ENCODE measurements at places on chromosomes 2 and 18.

- DNase-seq = no peak
These were observed 106.8 kb downstream of the CYP26B1 start for GRCh38 chr2:72040629-72041571.

DNA sequence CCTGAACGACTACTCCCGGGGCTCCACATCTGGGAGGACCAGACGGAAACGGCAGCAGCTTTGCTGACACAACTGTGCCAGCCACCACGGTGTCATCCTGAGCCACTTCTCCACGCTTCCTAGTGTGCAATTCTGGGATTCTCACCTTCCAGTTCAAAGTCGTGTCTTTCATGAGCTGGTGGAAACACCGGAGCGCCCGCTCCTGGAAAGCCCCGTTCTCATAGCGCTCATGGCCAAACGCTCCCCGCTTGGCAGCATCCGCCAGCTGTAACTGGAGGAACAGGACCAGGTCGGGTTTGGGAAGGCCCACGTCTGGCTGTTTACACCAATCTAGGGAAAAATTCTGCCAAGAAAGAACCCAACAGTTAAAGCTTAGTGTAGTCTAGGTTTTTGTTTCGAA lies 8.3 kb downstream of the DTYMK start:
- no peak for DNase-seq

GRCh38 chr2:179983250-179983932 lies 23.7 kb downstream of the CWC22 start:
- no peak for DNase-seq

DNA sequence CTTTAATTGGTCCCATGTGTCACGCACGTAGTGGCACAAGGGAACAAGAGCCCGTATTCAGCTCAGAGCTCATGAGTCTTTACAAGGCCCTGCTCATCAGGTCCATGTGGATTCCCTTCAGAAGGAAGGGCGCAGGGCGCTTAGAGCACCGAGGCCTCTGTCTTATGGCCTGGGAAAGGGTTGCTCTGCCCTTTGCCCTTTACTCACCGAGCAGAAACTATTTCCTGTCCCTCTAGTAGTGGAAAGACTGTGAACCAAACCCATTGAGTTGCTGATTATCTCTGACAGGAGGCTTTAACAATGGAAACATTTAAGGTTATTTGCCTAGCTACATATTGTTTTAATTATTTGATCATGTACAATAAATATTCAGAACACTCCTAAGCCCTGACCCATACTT lies 102.0 kb upstream of the ACAA2 start:
- no peak for DNase-seq

GRCh38 chr18:567122-567521 lies 13.1 kb upstream of the CETN1 start:
- no peak for DNase-seq

GRCh38 chr2:164719996-164720941 lies 99.0 kb upstream of the GRB14 start:
- no peak for DNase-seq

- DNase-seq = no peak
These were observed 44.0 kb upstream of the CD28 start for GRCh38 chr2:203662487-203662886.

GRCh38 chr2:48900321-48901014 lies 144.9 kb upstream of the LHCGR start:
- DNase-seq = no peak

GRCh38 chr2:134336921-134337320 lies 83.0 kb downstream of the MGAT5 start:
- DNase-seq = no peak

- no peak for DNase-seq
These were observed 49.7 kb upstream of the TFCP2L1 start for GRCh38 chr2:121334581-121335293.

GRCh38 chr2:215967590-215968378 lies 45.6 kb downstream of the MREG start:
- DNase-seq = no peak

GRCh38 chr2:224278531-224278930 lies 123.4 kb downstream of the FAM124B start:
- DNase-seq = no peak

GRCh38 chr2:69065735-69066336 lies 52.9 kb downstream of the ANTXR1 start:
- DNase-seq = no peak

GRCh38 chr2:168611091-168611490 lies 155.0 kb downstream of the CERS6 start:
- DNase-seq = no peak

GRCh38 chr2:39246382-39246980 lies 2.7 kb upstream of the CDKL4 start:
- DNase-seq = no peak

DNA sequence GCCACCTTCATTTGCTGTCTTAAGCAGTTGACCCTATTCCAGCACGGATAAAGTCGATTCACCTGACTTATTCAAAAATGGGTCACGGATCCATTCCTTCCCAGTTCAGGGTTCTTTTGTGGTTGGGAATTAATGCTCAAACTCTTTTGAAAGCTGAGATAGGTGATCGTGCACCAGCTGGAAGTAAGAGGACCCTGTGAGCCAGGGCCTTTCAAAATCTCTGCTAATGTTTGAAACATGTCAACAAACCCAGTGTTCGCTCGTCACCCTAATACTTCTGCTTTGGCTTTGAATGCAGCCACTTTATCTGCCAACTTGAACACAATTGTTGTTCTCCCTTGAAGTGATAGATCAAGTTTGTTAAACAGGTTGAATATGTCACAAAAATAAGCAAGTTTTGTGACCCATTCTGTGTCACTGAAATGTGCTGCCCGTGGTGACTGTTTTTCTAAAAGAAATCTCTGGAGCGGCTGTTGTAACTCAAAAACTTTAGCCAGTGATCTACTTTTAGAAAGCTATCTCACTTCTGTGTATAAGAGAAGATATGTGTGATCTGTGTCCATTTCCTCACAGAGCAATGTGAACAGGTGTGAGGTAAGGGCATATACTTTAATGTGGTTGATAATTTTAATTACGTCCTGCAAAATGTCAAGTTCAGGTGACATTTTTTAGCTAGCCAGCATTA lies 16.9 kb downstream of the HAT1 start:
- DNase-seq = no peak

DNA sequence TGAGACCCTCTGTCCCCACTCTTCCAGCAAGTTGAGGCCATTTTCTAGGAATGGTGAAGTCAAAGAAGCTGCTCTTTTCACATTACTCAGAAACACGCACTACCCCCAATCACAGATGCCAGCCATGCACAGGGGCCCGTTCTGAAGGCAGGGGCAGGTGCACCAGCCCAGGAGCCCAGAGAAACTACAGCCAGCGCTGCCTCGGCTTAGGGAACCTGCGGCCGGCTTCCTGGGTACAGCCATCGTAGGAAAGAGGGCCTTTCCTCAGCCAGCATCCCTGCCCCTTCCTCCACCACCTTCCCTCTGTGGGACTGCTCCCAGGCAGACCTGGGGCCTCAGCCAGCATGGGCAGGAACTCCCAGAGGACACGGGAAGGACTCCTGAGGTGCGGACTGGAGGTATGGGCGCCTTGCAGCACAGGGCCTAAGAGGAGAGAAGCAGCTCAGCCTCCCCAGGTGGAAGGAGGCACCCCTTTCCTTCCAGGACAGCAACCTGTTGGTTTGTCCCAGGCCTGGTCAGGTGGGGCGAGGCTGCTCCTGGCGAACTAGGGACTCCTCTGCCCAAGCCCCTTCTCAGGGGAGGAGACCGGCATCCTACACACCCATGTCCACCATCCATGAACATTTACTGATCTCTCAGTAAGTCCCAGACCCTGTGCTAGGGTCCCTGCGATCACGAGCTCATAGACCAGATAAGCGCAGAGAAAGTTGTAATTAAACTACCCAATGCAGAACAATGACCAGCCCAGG lies 99.0 kb upstream of the ID2 start:
- DNase-seq = no peak

DNA sequence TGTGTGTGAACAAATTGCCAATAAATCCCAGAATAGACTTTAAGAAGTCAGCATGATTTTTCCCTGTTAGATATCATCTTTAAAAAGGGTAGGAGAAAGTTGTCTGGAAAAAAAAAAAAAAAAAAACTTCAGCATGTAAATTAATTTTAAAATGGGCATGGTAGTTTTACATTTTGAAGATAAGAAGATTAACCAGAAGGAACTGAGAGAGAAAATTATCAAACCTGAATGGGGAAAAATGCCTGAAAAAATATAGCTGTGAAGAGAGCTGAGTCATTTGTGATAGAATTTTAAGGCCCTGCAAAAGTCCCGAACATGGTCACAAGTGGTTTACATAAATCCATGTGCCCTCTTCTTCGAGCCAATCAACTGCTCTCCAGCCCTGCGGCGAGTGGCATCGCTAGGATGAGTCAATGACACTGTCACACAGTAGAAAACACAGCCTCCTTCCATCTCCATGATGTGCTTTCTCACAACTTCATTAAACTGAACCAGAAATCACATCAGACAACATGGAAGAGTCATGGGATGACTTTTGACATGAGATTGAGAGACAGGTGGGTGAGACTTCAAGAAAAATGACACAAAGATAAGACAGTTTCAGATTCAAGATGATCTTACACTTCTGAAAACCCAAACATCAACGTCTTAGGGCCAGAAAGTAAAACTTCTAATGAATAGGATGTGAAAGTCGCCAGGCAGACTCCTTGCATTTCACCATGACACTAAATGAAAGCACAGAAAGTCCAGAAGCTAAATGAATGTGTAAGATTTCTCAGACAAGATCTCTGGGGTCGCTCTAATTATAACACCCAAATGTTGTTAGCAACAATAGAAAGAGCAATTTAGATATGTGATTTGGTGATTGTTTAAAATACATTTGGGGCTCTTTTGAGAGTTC lies 273.0 kb upstream of the ID2 start:
- no peak for DNase-seq

DNA sequence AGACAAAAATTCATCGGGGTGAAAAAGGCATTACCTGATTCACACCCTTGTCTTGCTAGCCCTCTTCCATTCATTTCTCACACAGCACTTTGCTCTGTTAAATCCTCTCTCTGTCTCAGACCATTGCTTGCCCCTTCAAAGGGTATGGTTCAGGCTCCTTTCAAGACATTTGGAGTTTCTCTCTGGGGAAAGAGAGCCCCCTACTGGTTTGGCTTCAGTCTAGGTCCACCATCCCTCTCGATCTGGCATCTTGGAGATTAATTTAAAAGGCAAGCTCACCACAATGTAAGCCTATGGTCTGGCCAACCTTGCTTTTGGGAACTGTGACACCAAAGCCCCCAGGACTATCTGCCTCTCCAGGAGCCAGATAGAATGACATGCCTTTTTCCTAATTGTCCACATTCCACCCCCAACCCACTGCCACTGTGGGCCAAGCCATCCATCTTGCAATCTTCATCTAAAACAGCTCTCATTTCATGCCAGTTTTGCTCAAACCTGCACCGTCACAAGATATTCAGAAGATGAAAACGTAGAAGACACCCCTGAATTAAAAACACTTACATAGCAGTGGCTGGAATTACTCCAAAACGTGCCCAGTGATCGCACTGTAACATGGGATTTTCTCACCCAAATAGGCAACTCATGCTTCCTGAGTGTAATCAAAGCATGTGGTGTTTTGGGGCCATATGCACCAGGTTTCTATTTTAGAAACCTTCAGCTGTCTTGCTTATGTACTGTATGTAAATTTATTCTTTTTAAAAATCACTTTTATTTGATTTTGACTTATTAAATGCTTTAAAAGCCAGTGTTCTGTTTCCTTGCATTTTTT lies 93.9 kb downstream of the FARSB start:
- no peak for DNase-seq

DNA sequence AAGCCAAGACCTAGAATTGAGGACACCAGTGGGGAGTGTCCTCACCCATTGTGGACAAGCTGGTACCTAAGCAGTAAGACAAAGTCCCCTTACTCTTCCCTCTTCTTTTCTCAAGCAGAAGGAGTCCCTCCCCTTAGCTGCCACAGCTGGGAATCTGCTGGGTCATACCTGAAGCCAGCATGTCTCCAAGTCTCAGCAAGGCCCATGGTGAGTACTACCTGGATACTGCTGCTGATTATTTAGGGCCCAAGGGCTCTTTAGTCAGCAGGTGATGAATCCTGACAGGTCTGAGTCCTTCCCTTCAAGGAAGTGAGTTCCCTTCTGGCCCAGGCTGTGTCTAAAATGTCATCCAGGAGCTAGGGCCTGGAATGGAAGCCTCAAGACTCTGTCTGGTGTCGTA lies 198.6 kb upstream of the STK17B start:
- DNase-seq = no peak

- DNase-seq = no peak
These were observed 830 bp downstream of the DNER start for GRCh38 chr2:229713371-229714079.

- DNase-seq = no peak
These were observed 558.9 kb upstream of the FSIP2 start for GRCh38 chr2:185179743-185180142.

GRCh38 chr2:71530211-71530610 lies 76.8 kb downstream of the DYSF start:
- no peak for DNase-seq

- no peak for DNase-seq
These were observed 393.8 kb upstream of the LYPD1 start for GRCh38 chr2:133063775-133064174.

GRCh38 chr2:230128623-230129342 lies 60.1 kb upstream of the SLC16A14 start:
- no peak for DNase-seq
